ENCODE measurements at places on chromosomes 7 and 10.

DNA sequence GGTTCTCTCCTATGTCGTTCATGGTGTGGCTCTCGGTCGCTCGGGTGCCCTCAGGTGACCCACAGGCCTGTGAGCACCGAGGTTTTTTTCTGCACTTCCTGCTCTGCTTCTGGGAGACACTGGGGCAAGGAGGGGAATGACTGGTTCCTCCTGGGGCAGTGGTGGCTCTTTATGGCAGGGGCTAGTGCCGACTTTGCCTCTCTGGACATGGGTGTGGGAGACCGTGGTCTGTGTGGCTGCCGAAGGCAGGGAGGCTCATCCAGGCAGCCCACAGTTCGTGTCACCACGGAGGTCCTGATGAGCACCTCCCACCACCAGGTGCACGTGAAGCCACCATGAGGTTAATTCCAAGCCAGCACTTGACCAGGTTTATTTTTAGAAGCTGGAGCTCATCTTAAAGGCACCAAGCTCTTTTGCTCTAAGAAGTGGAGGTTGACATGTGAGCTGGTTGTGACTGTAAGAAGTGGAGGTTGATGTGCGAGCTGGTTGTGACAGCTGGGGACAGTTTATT lies 24.7 kb upstream of the DPYSL4 start:
- DNase-seq: no peak

DNA sequence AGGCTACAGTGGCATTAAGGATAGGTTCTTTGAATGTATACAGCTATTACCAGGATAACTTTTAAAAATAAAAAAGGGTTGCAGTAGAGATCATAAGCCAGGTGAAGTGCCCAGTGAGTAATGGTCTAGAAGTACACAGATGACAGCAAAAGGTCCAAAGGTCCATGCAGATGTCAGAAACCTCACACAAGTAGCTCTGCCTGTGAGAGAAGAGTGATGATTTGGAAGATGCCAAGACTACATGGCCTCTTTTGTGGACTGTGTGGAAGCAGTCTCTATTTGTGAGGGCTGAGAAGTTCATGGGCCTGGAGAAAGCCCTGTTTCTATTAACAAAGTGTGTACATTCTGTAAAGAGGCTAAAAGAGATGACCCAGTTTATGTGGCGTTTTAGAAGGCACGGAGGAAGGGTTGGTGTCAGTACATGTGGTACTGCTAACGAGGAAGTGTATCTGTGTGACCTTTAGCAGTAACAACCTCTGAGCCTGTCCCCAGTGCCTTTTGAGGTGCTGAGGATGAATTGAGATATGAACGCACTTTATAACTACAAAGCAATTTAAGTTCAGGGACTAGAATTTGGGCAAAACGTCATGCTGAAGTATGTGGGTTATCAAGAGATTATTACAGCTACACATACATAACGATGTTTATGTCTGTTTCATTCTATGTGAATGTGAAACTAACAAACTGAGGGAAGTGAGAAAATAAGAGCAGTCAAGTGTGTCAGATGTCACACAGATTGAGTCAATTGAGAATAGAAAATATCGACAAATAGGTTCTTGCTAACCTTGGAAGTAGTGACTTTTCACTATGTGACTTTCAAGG lies 7.6 kb downstream of the CYCS start:
- no peak for DNase-seq

DNA sequence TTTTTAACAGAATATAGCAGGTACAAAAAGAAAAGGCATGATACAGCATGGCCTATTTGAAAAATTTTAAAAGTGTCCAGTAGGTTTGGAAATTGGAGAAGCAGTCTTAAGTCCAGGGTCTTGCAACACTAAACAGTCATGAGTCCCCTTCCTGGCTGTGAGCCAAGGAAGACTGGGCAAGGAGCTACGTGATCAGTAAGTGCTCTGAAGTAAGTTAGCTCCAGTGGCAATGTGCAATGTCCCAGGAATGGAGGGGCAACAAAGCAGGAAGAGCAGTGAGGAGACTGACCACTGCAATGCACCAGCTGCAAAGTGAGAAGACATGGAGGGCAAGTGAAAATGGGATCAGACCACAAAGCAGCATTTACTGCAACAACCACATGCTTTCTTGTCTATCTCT lies 72.9 kb upstream of the GRID1 start:
- no peak for DNase-seq

DNA sequence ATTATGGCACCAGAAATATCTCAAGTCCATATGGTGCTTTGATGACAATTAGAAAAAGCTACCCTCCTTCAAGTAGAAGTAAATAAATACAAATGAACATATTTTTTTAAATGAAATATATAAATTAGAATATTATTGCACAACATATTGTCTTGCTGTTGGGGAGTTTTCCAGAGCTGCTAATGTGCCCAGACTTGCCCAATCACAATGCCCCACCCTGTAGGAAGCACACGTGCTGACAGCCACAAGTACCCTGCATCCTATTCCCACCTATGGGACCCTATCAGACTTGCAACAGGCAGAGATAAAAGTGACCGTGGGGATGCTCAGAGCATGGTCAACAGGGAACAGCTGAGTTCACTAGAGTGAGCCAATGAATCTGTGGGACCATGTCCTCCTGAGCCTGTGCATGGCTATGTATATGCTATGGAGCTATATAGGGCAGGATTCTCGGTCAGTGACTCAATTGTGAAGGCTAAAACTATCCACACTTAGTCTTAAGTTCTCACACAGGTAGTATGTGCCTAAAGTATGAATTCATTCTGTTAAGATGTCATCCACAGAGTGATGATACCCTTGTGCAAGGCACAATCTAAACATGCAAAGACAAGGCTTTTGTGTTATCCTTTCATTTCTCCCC lies 336.0 kb downstream of the HGF start:
- no peak for DNase-seq

DNA sequence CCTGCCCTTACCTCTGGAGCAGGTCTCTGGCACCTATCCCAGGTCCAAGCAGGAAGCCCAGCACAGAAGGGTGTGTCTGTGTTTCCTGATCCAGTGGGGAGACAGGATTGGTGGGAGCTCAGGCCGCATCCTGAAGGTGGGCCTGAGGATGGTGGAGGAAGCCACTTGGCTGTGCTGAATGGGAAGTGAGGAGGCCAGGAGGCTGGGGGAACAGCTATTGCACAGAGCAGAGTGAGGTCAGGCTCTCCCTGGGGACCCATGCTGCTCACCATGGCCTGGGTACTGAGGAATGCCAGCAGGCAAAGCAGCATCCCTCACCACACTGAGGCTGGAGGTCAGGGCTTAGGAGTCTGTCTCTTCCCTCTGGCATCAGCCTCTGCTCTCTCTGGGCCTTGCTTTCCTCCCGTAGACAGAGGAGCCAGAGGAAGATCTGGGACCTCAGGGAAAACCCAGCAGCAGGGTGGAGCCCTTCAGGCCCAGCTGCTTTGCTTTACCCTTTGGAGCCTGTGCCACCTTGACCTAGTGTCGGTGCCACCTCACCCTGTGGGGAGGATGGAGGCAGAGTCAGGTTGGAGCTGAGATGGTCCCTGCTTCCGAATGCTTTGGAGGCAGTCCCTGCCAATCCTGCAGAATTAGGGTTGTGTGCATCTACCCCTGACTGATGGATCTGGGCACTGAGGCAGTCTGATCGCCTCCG lies 39.0 kb downstream of the CDH23 start:
- DNase-seq: no peak

DNA sequence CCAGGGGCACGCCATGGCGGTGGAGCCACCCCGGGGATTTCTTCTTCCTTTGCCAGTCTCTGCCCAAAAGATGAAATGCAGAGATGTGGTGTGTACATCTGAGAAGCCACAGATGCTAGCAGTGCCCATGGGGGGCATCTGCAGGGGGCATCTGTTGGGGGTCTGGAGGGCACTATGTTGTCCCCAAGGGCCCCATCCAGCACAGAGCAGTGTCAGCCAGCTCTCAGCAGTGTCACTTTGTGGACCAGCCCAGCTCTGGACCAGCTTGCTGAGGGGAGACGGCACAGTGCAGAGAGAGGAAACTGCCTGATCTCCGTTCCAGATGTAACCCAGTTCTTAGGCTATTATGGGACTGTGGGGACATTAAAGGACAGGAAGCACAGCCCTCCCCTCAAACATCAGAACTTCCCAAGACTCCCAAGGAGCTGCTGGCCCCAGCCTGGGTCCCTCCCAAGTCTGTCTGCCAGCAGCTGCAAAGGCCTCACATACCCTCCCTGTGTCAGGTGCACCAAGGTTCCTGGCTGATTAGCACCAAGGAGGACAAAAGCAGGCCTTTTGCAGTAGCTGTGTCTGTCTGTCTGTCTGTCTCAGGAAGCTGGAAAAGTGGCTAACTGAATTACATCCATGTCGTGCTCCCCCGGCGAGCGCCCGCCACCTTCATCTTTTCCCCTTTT lies 536.5 kb downstream of the PTPRN2 start:
- no peak for DNase-seq

GRCh38 chr7:142795339-142795863 lies 24.6 kb downstream of the PRSS2 start:
- DNase-seq: no peak
